ENCODE measurements at places on chromosomes 7 and 10.

DNA sequence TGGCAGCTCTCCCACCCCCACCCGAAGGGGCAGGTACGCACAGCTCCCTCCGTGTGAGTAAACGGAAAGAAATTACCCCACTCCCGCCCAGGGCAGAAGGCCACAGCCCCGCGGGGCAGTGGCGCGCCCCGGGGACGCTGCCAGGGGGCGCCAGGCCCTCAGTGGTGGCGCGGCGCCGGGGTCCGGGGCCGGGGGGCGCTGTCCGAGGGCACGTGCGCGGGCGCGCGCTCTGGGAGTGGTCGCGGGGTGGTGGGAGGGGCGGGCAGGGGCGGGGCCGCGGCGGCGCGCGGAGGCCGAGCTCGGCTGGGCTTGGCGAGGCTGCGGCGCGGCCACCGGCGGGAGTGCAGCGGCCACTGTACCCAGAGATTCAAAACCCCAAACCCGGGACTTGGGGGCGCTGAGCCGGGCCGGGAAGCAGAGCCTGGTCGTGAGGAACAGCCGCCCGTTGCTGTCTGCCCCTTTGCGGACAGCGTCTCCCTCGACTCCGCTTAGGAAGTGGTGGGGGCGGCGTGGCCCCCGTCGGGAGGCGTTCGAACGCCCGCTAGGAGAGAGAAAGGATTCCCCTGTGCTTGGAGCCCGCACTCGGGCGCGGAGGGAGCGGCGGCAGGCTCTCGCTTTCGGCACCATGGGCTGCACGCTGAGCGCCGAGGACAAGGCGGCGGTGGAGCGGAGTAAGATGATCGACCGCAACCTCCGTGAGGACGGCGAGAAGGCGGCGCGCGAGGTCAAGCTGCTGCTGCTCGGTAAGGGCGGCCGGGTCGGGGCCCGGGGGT, at the start of gene GNAI1:
GNAI1 (plus strand) TSS at position 296 of the 773 bp plus-strand sequence; CDS start at position 626, 330 bp downstream.
- DNase-seq: no peak

DNA sequence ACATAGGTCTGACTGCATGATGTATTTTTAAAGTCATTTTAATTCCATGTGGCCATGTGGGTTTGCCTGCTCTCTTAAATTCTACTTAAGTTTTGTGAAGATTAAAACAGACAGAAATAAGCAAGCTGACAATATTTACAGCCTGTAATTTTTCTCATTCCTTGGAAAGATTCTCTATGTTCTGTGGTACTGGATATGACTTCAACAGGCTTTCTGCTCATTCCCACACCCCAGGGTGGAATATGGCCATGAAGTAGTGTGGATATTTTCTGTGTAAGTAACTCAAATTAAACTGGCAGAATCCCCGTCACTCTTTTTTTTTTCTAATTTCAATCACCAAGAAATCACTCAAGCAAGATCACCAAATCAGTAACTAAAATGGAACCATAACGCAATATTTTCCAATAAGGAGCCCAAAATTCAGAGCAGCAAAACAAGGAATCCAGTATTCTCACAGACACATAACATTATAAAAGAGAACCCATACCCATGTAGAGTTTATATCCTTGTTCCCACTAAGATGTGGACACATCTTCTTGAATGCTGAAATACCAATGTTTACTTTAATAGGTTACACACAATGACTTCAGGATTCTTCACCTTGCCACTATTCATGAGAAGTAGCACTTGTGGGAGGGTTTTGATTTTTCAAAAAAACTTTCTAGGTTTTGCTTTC, 5.7 kb downstream of the HOXA5 start:
- no peak for DNase-seq

DNA sequence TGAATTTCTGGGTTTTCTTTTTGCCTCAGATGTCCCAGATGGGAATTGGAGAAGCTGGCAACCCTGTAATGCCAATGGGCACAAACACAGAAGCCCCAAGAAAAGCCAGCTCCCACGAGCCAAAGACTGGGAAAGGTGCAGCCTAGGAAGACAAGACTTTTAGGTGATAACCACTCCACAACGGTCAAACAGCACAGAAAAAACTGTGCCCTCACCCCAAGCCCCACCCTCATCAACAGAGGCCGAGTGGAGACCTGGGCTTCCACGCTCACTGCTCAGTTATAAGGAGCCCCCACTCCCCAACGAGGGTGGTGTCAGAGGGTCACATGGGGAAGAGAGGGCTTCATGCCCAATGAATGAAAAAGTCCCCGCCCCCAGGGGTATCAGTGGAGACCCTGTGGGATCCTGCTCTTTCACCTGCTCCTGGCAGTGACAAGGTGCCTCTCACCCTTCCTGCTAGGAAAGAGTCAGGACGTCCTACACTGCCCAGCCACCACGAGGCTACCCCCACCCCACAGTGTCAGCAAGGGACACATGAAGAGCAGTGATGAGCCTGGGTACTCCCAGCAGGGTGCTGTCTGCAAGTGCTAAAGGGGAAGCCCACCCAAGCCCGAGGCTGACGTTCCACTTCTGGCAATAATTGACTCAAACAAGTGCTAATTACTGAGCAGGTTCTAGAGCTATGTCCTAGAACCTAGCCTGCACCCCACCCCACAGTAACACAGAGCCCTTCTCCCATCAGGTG, 8.3 kb downstream of the TMEM273 start:
- no peak for DNase-seq

DNA sequence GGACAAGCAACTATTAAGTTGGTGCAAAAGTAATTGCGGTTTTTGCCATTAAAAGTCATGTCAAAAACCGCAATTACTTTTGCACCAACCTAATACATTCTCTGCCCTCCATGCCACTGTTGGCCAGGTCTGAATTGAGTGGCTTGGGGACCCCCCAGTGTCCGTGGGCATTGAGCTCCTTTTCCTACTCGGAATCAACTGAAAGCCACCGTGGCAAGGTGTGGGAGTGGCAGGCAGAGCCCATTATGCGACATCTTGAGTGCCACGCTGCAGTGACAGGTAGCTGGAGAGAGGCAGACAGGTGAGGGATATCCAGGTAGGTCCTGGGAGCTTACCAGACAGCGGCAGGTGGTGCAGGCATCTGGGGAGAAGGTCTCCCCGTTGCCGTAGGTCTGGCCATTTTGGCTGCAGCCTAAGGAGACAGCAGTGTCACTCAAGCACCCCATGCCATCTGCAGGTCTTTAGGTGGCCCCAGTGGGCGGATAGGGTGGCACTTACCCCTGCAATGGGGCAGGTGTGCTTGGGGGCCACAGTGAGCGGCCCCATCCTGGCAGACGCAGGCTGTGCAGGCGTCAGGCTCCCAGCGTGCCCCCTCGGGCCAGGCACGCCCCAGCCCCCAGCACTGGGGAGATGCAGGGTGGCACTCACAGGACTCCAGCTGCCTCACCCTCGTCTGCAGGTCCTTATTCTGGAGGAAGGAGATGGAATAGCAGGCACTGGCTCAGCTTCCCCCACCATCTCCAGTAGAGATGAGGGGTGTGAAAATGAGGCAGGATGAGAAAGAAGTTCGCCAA, 3.5 kb downstream of the KCP start:
- DNase-seq: no peak

DNA sequence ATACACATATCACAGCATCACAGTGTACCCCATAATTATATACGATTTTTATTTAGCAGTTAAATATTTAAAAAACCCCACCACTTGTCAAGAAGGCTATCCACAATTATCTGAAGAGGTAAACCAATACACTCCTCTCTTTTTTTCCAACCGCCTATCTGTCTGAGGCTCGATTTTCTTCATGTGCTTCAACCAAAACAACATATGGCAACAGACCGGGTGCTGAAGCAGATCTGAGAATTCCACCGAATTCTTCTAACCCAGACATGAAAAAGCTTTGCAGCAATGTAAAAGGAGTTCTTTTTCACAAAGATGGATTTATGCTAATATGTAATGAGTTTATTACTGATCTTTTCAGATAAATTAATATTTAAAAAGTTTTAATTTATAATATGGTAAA, 132.4 kb upstream of the RHEB start:
- DNase-seq: no peak

DNA sequence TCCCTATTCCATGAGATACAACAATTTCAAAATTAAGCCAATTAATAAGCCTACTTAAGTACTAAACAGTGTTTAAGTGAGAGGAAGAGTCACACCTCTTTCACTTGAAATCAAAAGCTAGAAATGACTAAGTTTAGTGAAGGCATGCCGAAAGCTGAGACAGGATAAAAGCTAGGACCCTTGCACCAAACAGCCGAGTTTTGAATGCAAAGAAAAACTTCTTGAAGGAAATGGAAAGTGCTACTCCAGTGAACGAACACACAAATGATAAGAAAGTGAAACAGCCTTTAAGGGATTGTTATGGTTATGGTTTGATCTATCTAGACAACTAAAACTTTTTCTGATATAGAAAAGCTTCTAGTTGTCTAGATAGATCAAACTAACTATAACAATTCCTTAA, 135.4 kb upstream of the KMT2E start:
- DNase-seq: no peak

DNA sequence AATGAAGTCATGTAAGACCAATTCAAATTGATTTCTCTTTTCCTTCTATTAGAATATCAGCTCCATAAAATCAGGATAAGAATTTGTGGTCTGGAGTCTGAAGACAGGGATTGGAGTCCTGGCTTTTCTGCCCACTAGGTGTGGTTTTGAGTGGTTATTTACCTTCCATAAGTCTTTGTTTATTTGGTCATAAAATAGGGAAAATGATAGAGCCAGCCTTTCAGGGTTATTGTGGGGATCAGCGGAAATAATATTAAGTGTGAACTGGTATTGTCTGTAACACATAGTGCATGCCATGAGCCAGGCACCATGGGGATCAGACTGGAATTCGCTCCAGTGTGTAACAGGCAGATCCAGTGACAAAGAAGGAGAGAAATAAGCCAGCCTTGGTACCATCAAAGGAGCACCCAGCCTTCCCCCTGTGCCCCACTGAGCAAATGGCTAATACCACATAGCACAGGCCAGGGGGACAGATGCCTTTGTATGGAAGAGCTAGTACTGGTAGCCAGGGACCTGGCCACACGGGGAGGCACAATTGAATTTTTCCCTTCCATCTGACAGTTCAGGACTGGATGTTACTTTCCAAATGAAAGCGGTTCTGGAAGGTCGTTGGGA, 509.7 kb upstream of the PODXL start:
- no peak for DNase-seq

GRCh38 chr10:107880185-107880584, 715.7 kb upstream of the SORCS1 start:
- DNase-seq: no peak

DNA sequence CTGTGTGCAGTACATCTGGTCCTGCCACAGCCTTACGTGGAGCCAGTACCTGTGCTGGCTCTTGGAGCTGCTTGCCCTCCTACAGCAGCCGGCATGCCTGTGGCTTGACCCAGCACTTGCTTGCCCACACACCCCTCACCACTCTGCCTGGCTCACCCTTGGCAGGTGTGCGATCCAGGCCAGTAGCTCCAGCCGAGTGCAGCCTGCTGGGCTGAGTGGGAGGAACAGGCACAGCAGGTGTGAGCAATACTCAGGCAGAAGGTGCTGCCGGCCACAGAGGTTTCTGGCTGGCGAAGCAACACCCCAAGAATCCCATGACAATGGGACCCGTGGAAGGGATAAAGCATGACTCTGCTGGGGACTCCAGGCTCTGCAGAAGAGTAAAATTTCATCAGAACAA, 173.5 kb upstream of the ADCY1 start:
- no peak for DNase-seq

- no peak for DNase-seq
These were observed 103.9 kb downstream of the CUBN start for GRCh38 chr10:17025444-17026295.

- DNase-seq: peak; percentile 55
These were observed 288.8 kb downstream of the CAMK1D start for GRCh38 chr10:12638103-12638502.

- no peak for DNase-seq
These were observed 6.6 kb downstream of the YWHAG start for GRCh38 chr7:76352193-76352592.

- peak; percentile 9 for DNase-seq
These were observed 160.7 kb downstream of the MALRD1 start for GRCh38 chr10:19209319-19209718.

GRCh38 chr7:148083448-148083847, 507.1 kb upstream of the C7orf33 start:
- DNase-seq: no peak

- no peak for DNase-seq
These were observed 580.0 kb downstream of the XPNPEP1 start for GRCh38 chr10:109343293-109343692.

- no peak for DNase-seq
These were observed 5.9 kb downstream of the ITGB1 start for GRCh38 chr10:32952094-32952493.

DNA sequence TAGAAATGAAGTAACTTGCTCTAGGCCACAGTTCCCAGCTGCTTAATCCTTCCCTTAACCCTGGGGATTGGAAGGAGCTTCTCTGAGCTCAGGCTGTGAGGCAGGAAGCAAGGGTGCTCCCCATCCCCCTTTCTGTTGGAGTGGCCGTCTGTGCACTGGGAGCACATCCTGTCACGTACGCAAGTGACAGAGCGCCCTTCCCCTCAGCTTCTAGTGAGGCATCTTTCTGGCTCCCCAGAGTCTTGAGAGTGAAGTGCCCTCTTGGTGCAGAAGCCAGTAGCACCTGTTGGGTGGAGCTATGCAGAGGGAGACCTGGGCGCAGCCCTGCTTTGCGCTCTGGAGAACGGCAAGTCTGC, 47.8 kb downstream of the SHH start:
- no peak for DNase-seq

- DNase-seq: no peak
These were observed 83.0 kb upstream of the ATP6V0A4 start for GRCh38 chr7:138880881-138881578.

DNA sequence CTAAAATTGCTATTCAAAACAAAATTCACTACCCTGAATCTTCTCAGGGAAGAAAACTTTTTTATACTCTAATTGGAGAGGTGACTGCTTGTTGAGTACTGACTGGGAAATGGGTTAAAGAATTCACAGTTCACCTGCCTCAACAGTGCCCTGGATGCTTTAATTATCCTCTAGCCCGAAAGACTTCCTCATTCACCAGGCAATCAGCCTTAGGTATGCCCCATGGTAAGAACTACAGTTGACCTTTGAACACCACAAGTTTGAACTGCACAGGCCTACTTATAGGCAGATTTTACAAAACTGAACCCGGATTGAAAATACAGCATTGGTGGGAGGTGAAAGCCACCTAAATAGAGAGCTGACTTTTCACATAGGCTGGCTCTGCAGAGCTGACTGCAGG, 175.3 kb downstream of the ELAPOR2 start:
- DNase-seq: no peak

- no peak for DNase-seq
These were observed 20.8 kb upstream of the GHITM start for GRCh38 chr10:84118395-84119006.

- DNase-seq: peak; percentile 42
These were observed at the start of gene PRKG1 for GRCh38 chr10:51074238-51075028. PRKG1 (plus strand) TSS chr10:51074487.

- DNase-seq: no peak
These were observed 457.3 kb downstream of the ETV1 start for GRCh38 chr7:13532028-13532753.

DNA sequence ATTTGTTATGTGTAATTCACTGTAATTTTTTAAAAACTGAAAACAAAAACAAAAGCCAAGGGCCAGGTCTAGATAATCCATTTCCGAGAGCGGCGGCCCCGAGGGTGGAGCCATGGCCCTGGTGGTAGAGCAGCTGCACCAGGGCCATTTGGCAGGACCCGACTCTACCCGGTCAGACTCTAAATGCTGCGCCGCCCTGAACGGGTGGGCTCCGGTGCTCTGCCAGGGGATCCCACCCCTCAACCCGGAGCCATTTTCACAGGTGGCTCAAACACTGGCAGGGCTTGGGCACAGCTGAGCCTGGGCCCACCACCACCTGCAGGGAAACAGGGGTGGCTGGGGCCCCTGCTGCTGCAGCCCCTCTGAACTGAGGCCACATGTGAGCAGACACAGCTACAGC, 56.9 kb downstream of the DPYSL4 start:
- DNase-seq: no peak

Measured in NCI-H446 treated with DMSO at 0.1 percent for 48 hours (cell line).